ENCODE measurements at places on chromosomes 13 and 19.

GRCh38 chr19:15235781-15236180 lies 3.5 kb upstream of the EPHX3 start:
- DNase-seq: no peak

GRCh38 chr13:114049026-114049425 lies 75.2 kb upstream of the C13orf46 start:
- DNase-seq: no peak

GRCh38 chr19:36245210-36246005 lies 30.5 kb downstream of the ZNF146 start:
- peak; percentile 42 for DNase-seq

GRCh38 chr13:101868585-101869469 lies 416.4 kb downstream of the ITGBL1 start:
- no peak for DNase-seq

DNA sequence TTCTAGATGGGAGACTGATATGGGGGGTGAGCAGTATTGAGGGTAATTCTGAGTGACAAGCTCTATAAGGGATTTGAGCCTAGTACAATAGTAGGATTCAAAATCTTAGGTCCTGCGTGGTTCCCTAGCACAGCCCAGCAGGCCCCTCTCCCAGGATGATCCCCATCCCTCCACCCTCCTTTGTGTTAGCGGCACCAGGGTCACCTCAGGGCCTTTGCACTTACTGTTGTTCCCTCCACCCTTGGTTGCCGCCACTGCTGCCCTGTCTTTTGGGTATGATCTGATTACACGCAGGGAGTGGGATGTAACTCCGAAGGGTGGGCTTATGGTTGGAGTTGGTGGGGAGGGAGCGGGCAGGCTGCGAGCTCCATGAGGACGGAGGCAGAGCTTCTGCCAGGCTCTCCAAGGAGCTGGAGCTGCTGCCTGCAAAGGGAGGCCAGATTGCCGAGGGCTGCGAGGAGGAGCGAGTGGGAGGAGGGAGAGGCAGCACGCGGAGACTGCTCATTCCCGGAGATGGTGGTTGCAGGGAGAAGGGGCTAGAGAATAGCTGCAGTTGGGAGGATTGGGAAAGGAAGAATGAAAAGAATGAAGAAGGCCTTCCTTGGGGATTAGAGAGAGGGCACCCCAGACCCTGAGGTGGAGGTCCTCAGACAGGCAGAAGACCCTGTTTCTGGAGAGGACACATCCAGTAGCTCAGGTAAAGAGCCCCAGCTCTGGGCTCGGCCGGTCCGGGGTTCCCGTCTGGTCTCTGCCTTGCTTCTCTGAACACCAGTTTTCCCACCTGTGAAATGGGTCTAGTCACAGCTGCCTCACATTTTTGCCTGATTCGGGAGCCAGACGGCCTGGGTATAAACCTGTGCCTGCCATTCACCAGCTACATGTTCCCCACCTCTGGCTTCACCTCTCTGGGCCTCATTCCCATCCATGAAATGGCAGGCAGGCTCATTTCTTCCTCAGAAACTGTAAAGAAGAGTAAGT lies 5.2 kb downstream of the NACC1 start:
- no peak for DNase-seq

- peak; percentile 89 for DNase-seq
These were observed 8.4 kb downstream of the F2RL3 start for GRCh38 chr19:16897029-16897855.

GRCh38 chr13:35028338-35028867 lies 86.3 kb downstream of the NBEA start:
- no peak for DNase-seq

DNA sequence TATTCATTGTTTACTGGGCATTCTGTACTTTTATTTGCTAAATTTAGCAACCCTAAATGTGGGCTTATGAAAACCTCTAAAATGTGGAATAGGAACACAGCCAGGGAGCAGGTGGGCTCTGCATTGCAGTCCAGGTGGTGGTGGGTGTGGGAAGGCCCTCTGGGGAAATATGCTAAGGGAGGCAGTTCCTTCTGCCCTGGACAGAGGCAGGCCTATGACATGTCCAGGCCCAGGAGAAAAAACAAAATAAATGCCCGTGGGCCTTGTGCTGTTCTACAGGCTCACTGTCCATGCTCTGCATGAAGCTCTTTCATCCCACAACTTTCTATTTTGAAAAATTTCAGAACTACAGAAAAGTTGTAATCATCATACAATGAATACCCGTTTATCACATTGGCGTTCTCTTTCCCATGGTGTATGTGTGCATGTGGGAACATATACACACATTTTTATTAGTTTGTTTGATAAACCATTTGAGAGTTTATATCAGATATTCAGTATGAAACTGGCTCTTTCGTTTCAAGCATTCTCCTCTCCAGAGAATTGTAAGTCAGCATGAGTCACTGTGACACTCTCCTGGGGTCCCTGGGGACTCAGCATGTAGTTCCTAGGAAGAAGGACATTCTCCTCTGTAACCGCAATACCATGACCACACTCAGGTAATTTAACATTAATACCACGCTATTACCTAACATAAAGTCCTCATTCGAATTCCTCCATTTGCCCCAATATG lies 505.3 kb downstream of the COG6 start:
- no peak for DNase-seq

DNA sequence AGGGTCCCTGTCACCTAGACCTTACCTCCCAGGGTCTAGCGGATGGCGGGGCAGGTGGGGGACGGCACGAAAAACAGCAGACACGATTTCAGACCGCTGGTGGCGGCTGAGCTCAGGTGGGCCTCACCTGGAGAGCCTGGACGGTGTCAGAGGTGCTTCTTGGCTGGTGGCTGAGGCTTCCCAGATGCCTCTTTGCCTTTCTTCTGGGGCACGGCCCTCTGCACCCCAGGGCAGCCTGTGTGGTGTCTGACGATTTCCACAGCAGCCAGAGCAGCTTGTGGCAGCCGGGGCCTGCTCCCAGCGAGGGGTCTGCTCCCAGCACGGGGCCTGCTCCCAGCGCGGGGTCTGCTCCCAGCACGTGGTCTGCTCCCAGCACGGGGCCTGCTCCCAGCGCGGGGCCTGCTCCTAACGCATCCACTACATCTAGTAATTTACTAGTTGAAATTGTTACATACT lies 66.7 kb downstream of the ATP11A start:
- DNase-seq: no peak

DNA sequence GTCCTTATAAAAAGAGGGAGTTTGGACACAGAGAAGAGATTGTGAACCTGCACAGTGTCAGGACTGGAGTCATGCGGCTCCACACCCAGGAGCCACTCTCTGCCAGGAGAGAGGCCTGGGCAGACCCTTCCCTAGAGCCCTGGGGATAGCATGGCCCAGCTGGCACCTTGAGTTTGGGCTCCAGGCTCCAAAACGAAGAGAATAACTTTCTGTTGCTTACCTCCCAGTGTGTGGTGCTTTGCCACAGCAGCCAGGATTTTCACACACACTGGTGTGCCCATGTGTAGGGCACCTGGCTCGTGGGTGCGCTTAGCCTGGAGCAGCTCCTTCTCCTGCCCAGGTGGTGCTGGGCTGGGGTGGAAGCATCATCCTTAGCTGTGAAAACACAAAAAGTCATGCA lies 344.3 kb downstream of the TEX29 start:
- DNase-seq: no peak

GRCh38 chr13:71587817-71588216 lies 279.2 kb downstream of the DACH1 start:
- no peak for DNase-seq

DNA sequence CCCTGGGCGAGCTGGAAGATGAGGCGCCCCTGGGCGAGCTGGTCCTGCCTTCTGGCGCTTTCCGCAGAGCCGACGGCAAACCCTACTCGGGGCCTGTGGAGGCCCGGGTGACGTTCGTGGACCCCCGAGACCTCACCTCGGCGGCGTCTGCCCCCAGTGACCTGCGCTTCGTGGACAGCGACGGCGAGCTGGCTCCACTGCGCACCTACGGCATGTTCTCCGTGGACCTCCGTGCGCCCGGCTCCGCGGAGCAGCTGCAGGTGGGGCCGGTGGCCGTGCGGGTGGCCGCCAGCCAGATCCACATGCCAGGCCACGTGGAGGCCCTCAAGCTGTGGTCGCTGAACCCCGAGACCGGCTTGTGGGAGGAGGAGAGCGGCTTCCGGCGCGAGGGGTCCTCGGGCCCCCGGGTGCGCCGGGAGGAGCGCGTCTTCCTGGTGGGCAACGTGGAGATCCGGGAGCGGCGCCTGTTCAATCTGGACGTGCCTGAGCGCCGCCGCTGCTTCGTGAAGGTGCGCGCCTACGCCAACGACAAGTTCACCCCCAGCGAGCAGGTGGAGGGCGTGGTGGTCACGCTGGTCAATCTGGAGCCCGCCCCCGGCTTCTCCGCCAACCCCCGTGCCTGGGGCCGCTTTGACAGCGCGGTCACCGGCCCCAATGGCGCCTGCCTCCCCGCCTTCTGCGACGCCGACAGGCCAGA lies 6.3 kb downstream of the CILP2 start:
- no peak for DNase-seq

DNA sequence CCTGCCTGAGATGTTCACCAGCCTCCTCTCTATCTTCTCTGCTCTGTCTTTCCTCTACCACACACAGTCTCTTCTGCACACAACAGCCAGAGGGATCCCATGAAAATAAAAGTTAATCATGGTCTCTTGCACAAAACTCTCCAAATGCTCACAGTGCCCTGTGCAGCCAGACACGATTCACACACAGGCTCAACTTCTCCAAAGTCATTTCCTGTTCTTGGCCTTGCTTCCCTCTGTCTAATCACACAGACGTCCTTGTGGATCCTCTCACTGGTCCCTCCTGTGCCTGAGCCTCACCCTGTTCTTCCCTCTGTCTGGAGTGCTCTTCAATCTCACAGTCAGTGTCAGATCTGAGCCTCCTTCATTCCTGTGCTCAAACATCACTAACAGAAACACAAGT lies 7.8 kb downstream of the SIGLEC12 start:
- DNase-seq: no peak

- DNase-seq: no peak
These were observed at the start of gene CDC34 for GRCh38 chr19:531753-532560. TSS of gene CDC34 (plus strand) at chr19:531760. CDS start at chr19:531932, 172 bp downstream.

- DNase-seq: peak; percentile 37
These were observed 100.3 kb downstream of the ITGBL1 start for GRCh38 chr13:101552786-101553185.

- peak; percentile 51 for DNase-seq
These were observed 40.9 kb downstream of the NLRP4 start for GRCh38 chr19:55877211-55877610.

- no peak for DNase-seq
These were observed 310.0 kb upstream of the TSHZ3 start for GRCh38 chr19:31658993-31659896.

GRCh38 chr19:33691736-33692135 lies 70.0 kb downstream of the CHST8 start:
- DNase-seq: no peak

- peak; percentile 67 for DNase-seq
These were observed 1.3 kb downstream of the RFX2 start for GRCh38 chr19:6108721-6109633.

DNA sequence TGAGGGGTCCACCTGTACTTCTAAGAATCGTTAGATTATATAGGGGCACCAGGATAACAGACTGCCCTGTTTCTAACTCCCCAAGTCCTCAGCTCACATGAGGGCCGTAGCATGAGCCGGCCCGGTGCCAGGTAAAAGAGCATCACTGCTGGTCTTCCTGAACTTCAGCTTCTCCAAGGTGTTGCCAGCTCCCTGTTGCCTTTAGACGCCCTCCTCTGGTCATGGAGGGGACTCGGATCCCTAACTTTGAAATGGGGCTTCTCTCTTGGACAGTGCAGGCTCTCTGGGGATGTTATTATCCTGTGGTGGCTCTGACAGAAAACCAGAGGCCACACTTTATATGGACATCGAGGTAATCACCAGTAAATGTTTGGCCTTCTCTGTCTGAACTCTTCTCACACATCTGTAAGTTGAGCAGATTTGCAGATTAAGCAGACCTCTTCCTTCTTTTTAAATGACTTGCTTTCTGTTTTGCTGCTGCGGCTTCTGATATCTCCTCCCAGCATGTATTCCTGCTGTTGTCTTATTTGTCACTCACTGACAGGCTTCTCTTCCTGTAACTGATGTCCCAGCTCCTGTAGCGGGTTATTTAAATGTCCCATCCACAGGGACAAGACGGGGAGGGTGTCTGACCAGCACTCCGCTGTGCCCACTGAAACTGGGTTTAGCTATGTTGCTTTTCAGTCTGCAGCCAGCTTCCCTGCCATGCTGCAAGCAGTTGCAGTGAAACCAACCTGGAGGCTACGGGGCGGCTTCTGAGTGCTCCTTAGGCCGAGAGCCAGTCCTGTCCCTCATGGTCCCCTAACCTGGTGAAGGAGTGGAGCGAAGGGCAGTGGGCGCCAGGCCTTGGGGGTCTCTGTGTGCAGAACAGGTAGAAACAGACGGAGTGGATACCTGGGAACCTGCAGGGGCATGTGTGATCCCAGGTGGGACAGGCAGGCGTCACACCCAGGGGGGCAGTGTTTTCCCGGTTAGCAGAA lies 39.2 kb downstream of the TSSK6 start:
- peak; percentile 43 for DNase-seq

DNA sequence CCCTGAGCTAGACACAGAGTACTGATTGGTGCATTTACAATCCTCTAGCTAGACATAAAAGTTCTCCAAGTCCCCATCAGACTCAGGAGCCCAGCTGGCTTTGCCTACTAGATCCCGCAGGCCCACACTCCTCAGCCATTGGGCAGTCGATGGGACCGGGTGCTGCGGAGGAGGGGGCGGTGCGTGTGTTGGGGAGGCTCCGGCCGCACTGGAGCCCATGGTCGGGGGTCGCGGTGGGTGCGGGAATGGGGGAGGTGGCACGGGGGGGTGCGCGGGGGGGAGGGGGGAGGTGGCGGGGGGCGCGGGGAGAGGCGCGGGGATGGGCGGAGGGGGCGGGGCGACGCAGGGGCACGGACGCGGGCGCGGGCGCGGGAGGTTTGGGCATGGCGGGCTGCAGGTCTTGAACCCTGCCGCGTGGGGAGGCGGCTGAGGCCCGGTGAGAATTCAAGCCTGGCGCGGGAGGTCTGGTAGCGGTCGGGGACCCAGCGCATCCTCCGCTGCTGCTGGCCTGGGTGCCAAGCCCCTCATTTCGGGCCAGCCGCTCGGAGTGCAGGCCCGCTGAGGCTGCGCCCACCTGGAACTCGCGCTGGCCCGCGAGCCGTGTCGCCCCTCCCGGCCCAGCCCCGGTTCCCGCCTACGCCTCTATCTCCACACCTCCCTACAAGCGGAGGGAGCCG lies 674.1 kb downstream of the SLITRK5 start:
- no peak for DNase-seq

GRCh38 chr13:66410314-66410713 lies 819.8 kb downstream of the PCDH9 start:
- DNase-seq: no peak

- no peak for DNase-seq
These were observed 163.6 kb downstream of the FGF9 start for GRCh38 chr13:21834521-21834920.

- peak; percentile 83 for DNase-seq
These were observed 45.2 kb downstream of the ABCC4 start for GRCh38 chr13:95256091-95256490.

All from trophoblast cell (in vitro differentiated cells and primary cell).